GM12865 (cell line): ENCODE measurements at places on chromosomes 4 and X.

DNA sequence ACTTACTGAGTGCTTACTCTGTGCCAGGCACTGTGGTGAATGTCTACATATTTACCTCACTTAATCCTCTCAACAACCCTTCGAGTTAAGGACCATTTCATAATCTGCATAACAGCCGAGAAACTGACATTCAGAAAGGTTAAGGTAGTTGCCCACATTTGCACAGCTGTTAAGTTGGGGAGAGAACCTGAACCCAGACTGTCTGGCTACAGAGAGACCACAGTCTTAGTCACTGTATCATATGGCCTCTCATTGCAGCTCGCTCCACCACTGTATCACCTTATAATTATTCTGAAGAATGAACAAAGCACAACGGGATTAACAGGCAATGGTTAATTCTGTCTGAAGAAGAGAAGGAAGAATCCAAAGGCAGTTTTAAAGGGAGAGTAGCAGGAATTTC lies 98.5 kb downstream of the ADGRA3 start:
- peak; percentile 8 for DNase-seq

GRCh38 chr4:83011689-83012199 lies 1.1 kb upstream of the LIN54 start:
- no peak for DNase-seq

DNA sequence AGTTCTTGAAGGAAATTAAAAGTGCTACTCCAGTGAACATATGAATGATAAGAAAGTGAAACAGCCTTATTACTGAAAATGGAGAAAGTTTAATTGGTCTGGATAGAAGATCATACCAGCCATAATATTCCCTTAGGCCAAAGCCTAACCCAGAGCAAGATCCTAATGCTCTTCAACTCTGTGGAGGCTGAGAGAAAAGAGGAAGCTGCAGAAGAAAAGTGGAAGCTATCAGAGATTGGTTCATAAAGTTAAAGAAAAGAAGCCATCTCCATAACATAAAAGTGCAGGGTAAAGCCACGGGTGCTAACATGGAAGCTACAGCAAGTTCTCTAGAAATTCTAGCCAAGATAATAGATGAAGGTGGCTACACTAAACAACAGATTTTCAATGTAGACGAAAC lies 85.5 kb upstream of the ATOH1 start:
- no peak for DNase-seq

GRCh38 chr4:168919706-168920324 lies 90.2 kb downstream of the CBR4 start:
- DNase-seq: no peak

- DNase-seq: no peak
These were observed 104.5 kb upstream of the VEGFC start for GRCh38 chr4:176897226-176897625.

DNA sequence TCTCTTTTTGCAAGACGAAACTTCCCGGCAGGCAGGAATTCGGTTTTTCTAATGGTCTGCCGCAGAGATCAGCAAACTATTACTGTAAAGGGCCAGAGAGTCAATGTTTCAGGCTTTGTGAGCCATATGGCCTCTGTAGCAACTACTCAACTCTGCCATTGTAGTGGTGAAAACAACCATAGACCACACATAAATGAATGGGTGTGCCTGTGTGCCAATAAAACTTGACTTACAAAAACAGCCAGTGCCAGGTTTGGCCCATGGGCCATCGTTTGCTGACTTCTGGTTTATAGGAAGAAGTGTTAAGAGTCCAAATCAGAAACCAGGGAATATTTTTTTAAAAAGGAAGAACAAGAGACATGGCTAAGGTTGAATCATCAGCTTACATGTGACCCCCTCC lies 163.0 kb downstream of the SH3KBP1 start:
- DNase-seq: no peak

DNA sequence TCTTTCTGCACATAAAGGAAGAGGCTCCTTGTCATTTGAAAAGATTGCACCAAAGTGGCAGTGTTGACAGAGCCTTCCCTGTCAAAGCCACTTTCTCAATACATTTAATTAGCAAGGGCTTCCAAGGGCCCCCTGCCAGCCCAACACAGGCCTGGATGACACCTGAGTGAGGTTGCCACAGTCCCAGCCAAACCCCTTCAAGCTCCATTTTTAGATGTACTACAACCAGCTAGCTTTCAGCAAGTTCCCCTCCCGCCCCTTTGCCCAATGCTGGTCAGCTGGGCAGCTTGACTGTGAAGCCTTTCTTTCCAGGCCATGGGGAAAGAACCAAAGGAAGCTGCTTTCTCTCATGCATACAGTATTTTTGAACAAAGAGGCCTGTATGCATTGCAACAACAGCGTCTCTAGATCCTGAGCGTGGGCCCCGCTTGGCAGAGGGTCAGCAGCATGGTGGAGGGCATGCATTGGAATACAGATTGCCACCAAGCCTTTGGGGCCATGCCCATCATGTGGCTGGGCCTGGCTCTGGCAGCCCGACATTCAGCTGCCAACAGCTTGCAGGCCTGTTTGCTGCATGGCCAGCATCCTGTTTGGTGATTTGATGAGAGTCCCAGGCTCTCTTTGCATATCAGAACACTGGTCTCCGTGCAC lies 261.1 kb upstream of the GATB start:
- DNase-seq: no peak

- DNase-seq: no peak
These were observed 330.7 kb downstream of the PTTG2 start for GRCh38 chr4:38290914-38291313.

DNA sequence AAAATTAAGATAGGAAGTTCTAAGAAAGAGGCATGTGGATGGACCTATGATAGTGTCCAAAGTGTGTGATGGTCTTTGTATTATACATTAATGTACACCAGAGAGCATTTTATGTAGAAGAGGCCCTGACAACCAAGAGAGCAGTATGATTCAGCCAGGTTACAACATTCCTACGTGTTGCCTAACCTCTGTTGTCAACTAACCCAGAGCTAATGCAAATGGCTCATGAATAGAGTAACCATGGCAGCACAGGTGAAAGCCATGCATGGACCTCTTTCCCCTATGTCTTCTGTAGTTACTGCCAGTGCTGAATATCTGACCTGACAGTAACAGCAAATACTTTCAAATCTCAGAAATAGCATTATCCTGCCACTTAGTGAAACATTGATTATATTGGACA lies 255.6 kb downstream of the NDST4 start:
- DNase-seq: no peak

DNA sequence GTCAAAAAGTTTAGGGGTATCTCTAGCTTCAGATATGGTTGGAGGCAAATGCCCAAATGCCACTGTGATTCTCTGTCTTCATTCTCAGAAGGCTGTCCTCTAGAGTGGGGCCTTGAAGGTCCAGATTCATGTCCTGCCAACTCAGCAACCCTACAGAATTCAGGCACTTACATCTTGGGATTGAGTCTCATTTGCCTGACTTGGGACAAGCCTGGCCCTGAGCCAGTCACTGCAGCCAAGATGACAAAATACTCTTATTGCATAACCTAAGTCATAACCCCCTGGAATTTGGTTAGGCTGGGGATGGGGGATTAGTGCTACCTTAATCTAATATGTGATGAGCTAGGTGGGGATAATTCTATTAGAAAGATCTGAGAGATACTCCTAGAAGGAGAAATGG lies 100.5 kb downstream of the AREG start:
- no peak for DNase-seq

GRCh38 chr4:174475528-174475927 lies 46.8 kb downstream of the HPGD start:
- DNase-seq: no peak

GRCh38 chrX:40772290-40772689 lies 36.9 kb upstream of the MED14 start:
- no peak for DNase-seq

- peak; percentile 43 for DNase-seq
These were observed 187.7 kb upstream of the NUDT10 start for GRCh38 chrX:51144828-51145442.

DNA sequence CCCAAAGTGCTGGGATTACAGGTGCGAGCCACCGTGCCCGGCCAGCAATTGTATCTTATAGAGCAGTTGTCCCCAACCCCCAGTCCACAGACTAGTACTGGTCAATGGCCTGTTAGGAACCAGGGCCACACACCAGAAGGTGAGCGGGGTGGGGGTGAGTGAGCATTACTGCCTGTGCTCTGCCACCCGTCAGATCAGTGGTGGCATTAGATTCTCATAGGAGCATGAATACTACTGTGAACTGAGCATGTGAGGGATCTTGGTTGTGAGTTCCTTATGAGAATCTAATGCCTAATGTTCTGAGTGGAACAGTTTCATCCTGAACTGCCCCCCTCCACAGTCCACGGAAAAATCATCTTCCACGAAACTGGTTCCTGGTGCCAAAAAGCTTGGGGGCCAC lies 328.0 kb upstream of the BOD1L1 start:
- DNase-seq: no peak

GRCh38 chr4:184675821-184676492 lies 26.4 kb downstream of the PRIMPOL start:
- no peak for DNase-seq

GRCh38 chr4:44150091-44150576 lies 298.5 kb downstream of the KCTD8 start:
- no peak for DNase-seq

DNA sequence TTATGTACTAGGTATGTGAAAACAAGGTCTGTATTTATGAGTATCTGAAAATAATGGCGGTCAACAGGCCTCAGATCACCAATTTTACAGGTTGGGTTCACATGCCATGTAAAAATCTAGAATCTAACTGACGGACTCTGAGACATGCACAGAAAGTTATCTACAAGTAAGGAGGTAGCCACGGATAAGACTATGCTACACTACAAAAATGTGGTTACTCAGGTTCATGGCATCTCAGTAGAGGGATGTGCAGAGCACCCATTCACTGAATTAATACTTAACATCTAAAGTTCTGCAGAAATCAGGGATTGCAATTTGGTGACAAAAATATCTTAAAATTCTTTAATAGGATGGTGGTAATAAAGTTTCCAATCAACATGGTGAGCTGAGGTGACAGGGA lies 155.9 kb downstream of the APBB2 start:
- no peak for DNase-seq

GRCh38 chr4:60544981-60545380 lies 655.1 kb upstream of the ADGRL3 start:
- DNase-seq: no peak

GRCh38 chrX:154459832-154460231 lies 1.8 kb downstream of the PLXNA3 start:
- DNase-seq: no peak

GRCh38 chr4:36348403-36348938 lies 67.1 kb downstream of the DTHD1 start:
- peak; percentile 75 for DNase-seq

GRCh38 chr4:168019019-168019651 lies 73.2 kb upstream of the ANXA10 start:
- no peak for DNase-seq

DNA sequence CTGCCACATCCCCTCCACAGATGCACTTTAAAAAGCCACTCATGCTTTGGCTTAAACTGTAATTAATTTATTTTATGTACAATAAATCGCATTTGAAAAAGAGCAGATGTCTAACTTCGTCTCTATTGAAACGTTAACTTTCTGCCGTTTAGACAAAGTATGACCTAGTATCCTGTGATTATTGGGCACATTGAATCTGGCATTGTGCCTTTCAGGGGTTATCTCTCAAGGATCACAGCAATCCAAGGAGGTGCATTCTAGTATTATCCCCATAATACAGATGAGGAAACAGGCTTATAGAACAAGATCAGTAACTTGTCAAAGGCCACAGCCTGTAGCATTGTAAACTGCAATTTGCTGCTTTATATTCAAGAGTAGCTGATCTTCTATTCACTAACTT lies 4.6 kb downstream of the RASL11B start:
- DNase-seq: no peak

GRCh38 chr4:179582164-179582905 lies 2140.1 kb upstream of the AGA start:
- no peak for DNase-seq

DNA sequence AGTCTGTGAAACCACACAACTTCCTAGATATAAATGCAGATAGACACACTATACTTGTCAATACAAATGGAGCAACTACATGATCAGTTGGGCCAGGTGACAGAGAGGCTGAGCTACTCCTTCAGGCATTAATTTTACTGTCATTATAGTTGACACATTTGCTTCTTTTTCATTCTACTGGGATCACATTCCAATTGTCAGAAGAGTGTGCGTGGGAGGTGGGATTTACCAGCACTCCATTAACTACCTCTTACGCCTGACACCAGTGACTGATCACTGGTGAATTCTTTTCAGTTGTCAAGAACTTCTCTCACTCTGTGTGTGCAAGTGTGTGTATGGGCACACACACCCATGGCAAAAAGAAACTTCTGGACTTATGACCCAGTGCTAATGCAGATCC lies 94.2 kb upstream of the DIAPH2 start:
- no peak for DNase-seq

- DNase-seq: no peak
These were observed 5.9 kb upstream of the HSD17B10 start for GRCh38 chrX:53440101-53440500.

DNA sequence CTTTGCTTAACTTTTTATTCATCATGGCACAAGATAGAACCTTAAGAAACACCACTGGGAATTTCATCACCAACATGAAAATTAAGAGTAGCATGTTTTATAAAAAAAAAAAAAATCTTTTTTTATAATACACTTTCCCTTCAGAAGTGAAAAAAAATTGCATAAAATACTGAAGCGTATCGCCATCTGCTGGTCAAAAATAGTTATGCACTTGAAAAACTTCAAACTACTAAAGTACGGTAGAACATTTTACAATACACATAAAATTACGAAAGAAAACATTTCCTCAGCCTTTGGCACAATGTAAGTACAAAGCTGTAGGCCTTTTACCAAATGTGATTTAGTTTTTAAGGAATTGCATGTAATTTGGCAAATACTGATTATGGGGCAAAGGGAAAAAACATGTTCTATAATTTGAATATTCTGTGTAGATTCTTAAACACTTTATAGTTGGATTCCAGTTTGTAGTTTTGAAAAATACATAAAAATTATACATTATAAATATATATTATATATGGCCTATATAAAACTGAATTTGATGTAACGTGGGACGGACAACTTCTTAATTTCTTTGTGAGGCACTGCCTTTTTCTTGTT lies 26.5 kb downstream of the HCCS start:
- DNase-seq: peak; percentile 34

DNA sequence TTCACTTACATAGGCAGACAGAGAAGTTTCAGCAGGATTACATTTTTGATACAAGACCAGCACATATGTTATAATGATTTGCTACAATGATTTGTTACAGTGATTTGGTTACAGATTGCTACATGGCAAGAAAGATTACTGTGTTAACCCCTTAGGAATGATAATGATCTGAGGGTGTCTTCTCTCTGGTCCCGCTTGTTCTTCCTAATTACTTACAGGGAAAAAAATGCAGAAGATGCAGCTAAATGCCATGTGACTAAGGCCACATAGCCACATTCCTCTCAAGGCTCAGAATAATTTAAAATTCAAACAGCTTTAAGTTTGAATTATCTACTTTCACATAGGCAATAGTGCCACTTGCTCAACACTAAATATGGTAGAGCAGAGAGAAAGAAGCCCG lies 9.7 kb upstream of the LAP3 start:
- no peak for DNase-seq

DNA sequence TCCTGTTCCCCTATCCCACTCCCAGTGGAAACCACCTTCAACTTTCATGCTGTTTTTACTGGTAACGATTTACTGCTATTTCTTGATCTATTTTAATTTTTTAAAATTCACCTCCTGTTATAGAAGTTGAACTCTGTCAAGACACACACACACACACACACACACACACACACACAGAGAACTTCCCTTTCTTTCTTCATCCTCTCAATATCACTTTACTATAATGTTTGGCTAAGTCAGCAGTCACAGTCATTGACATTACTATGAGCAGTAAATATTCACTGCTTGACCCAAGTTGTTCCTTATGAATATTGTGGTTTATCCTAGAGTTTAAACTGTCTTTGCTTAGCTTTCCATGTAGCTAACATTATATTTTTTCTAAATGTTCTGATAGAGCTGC lies 24.0 kb upstream of the SGMS2 start:
- DNase-seq: no peak
